SJSA1 (cell line): ENCODE measurements at places on chromosomes 5 and 9. TPM values are rescaled to one million over a fixed set of nuclear protein-coding genes. Genes with fewer than 3 reads are reported as not detected.

ANKDD1B gene
- total RNA-seq: 0.29 TPM in 1 of 2 replicates, not detected in the other

DNA sequence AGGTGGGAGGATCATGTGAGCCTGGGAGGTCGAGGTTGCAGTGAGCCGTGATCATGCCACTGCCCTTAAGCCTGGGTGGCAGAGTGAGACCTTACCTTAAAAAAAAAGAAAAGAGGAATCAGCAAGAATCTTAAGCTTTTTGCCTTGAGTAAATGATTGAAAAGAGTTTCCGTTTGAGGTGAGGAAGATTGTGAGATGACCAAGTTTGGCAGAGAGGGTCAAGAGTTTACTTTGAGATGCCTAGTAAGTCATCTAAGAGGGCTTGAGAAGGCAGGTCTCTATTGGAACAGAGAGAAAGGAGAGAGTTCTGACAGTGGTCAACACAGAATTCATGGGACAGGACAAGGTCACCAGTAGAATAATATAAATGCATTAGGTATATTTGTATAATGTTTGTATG, 572.1 kb downstream of the TLE4 start:
- no peaks in the 10 kb centered on the region for H3K36me3 ChIP-seq
- H3K4me3 ChIP-seq: no peak overlapping the region
- no peaks in the 10 kb centered on the region for H3K27me3 ChIP-seq
- H3K4me1 ChIP-seq: no peaks in the 10 kb centered on the region

GRM6 gene
- not detected in 2 replicates for total RNA-seq

- no peak for DNase-seq
- no peak overlapping the region for H3K27ac ChIP-seq
- no peaks in the 10 kb centered on the region for H3K27me3 ChIP-seq
- no peaks in the 10 kb centered on the region for H3K36me3 ChIP-seq
Observed at GRCh38 chr5:120252839-120253238, 211.3 kb upstream of the PRR16 start.

DNA sequence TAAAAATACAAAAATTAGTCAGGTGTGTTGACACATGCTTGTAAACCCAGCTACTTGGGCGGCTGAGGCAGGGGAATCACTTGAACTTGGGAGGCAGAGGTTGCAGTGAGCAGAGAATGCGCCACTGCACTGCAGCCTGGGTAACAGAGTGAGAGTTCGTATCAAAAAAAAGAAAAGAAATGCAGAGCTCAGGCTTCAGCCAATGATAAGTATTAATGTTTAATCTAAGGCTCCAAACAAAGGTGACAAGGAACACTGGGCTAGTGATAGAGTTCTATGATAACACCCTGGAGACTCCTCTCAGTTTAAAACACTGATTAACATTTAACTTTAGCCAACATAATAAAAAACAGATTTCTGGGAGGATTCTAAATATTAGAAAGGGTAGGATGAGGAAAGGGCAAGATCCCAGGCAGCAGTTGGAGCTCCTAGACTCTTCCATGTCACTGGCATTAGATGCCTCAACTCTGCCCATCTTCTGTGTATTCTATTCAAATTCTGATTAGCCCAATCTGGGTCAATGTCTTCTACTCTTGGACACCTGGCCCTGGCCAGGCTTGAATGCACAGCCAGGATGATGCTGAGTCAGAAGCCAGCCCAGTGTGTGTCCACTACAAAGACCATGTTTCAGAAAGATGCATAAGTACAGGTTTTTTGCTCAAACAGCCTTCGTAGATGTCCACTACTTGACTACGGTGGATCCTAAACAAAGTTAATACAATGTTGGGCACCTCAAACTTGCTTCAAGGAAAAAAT, 91.0 kb upstream of the FAM169A start:
- no peak for DNase-seq
- H3K36me3 ChIP-seq: no peaks in the 10 kb centered on the region
- H3K4me1 ChIP-seq: peaks cover 28% of the 10 kb centered on the region

SPINK7 gene
- total RNA-seq: not detected in 2 replicates

DNA sequence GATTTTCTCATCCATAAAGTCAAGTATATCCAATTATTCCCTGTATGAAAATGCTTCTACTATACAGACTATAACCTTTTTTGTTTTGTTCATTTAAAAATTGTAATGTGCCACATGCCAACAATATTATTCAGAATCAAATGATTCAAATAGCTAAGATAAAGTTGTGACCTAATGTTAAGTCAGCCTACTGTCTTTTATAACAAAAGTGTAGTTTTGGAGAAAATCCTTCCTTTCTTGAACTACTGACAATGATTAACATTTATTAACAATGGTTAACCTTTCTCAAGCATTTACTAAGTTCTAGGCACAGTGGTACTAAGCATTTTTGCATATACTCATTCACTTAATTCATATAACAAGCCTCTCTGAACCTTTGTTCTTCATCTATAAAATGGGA, 25.0 kb downstream of the CSF2 start:
- no peak overlapping the region for H3K27ac ChIP-seq
- no peaks in the 10 kb centered on the region for H3K27me3 ChIP-seq
- no peak overlapping the region for H3K4me3 ChIP-seq
- H3K36me3 ChIP-seq: no peaks in the 10 kb centered on the region
- no peak for DNase-seq

DNA sequence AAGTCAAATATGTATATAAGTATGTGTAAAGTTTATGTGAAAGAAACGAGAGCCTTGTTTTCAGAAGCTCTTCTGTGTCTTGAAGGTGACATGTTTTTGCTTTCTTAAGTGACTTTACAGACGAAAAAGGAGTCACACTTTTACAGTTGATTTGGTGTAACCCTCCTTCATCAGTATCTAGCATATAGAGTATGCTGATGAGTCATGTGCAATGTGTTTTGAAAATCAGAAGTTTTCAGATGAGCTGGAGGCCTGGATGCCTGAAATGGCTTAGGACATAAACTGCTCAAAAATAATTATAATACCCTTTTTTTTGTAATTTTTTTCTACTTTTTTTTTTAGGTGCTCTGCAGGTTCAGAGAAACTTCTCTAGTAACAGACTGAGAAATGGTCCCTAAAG, 209.5 kb downstream of the CD180 start:
- no peaks in the 10 kb centered on the region for H3K36me3 ChIP-seq
- H3K4me3 ChIP-seq: no peak overlapping the region
- no peaks in the 10 kb centered on the region for H3K4me1 ChIP-seq
- DNase-seq: no peak

UBAP2 gene
- total RNA-seq: 5.2 and 10.7 TPM in 2 replicates

CD14 gene
- total RNA-seq: 7.6 and 10.3 TPM in 2 replicates
